ENCODE measurements at places on chromosomes 3 and 15. TPM values are rescaled to one million over a fixed set of nuclear protein-coding genes. Genes with fewer than 3 reads are reported as not detected.

- DNase-seq, result no peak
- H3K4me3 ChIP-seq, result peak overlapping the region; percentile 82
- H3K27ac ChIP-seq, result no peak overlapping the region
- H3K4me1 ChIP-seq, result peaks cover 72% of the 10 kb centered on the region
- H3K36me3 ChIP-seq, result no peaks in the 10 kb centered on the region
Measured at GRCh38 chr15:40325700-40326099, 2.2 kb downstream of the INAFM2 start.

- H3K27ac ChIP-seq, result no peak overlapping the region
- no peaks in the 10 kb centered on the region for H3K4me1 ChIP-seq
- no peak overlapping the region for H3K4me3 ChIP-seq
- DNase-seq, result no peak
- H3K27me3 ChIP-seq, result no peaks in the 10 kb centered on the region
Measured at GRCh38 chr3:118948146-118948545, 86.5 kb downstream of the IGSF11 start.

ZNF620 gene
- 6.4 TPM for total RNA-seq

GOLGA8G gene
- total RNA-seq, result not detected

Data from lower lobe of right lung (tissue), 2 donors.